ENCODE measurements at places on chromosomes 16 and 17. TPM values are rescaled to one million over a fixed set of nuclear protein-coding genes. Genes with fewer than 3 reads are reported as not detected.

DNA sequence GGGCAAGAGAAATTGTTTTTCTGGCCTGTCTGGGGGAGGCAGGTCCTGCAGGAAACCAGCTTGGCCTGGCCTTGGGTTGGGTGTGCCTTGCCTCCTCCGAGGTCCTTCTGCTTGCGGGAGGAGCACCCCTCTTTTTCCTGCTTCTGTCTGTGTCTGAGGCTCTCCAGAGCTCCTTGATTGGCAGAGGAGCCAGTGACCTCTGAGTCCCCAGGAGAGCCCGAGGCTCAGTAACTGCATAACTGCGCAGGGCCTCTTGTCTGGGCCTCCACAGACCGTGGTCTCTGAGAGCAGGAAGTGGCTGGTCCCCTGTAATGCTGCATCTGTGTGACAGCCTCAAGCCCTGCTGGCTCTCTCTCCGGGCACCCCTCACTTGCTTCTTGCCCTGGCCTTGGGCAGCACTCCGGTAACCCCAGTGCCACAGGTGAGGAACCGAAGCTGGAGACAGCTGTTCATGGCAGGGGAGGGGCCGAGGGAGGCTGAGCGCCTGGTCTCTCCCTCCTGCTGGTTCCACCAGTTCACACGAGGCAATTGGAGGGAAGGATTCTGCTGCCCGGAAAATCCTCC, 1.6 kb downstream of the CAPN15 start:
- no peak for DNase-seq

GRCh38 chr16:29139261-29139802, 154.5 kb downstream of the LAT start:
- no peak for DNase-seq

GRCh38 chr17:44177640-44178039, 7.1 kb downstream of the ASB16 start:
- no peak for DNase-seq

- no peak for DNase-seq
Observed at GRCh38 chr17:31175237-31175636, 80.5 kb downstream of the NF1 start.

- DNase-seq: no peak
Observed at GRCh38 chr16:1895068-1895467, 23.1 kb upstream of the MEIOB start.

The KRTAP9-9 gene
- polyA plus RNA-seq: not detected

- DNase-seq: no peak
Observed at GRCh38 chr17:46977750-46978488, 1.1 kb downstream of the RPRML start.

DNA sequence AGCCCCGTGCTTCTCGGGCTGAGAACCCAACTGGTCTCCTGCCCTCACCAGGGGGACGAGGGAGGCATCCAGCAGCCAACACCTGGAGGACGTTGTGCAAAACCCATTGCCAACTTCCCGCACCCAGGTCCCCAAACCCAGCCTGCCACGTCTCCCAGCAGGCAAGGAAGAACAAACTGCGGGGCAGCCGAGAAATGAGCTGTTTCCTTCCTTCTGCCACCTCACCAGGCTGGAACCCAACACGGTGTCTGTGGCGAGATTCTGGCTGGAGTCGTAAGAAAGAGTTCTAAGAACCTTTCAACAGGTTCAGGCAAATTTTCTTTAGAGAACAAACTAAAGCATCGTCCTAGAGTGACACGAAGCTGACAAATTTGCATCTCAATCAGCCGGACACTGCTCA, 3.6 kb downstream of the SLC43A2 start:
- DNase-seq: no peak

- DNase-seq: no peak
Observed at GRCh38 chr16:75965504-75966374, 239.4 kb upstream of the CPHXL start.

- no peak for DNase-seq
Observed at GRCh38 chr17:72778169-72779151, 314.0 kb downstream of the SLC39A11 start.

The WFIKKN1 gene
- polyA plus RNA-seq: 1.2 TPM

DNA sequence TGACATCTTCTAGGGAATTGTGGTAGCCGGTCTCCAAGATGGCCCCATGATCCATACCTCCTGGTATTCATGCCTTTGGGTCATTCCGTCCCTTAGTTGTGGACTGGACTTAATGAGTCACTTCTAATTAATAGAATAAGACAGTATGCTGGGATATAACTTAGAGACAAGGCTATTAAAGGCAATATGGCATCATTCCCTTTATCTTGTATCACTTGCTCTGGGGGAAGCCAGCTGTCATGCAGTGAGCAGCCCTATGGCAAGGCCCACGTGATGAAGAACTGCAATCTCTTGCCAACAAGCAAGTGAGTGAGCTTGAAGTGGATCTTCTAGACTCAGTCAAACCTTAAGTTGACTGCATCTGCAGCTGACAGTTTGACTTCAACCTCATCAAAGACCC, 97.8 kb upstream of the MED13 start:
- DNase-seq: no peak

GRCh38 chr17:39804839-39805238, 59.3 kb downstream of the IKZF3 start:
- no peak for DNase-seq

The VTN gene
- 22.3 TPM for polyA plus RNA-seq

GRCh38 chr17:13442361-13442760, 159.4 kb downstream of the HS3ST3A1 start:
- no peak for DNase-seq

The NUBP1 gene
- polyA plus RNA-seq: 33.0 TPM

Data from right renal cortex interstitium (tissue), 3 donors.